ENCODE measurements at places on chromosomes 1 and 21. TPM values are rescaled to one million over a fixed set of nuclear protein-coding genes. Genes with fewer than 3 reads are reported as not detected.

Gene NPPA
- 1.6 TPM for total RNA-seq

Gene NCMAP
- 7.8 TPM for total RNA-seq

Gene VTCN1
- 0.31 TPM for total RNA-seq

Gene CD48
- 9.9 TPM for total RNA-seq

Gene TPTE
- not detected for total RNA-seq

Gene GBP1
- 64.3 TPM for total RNA-seq

Gene SLAMF9
- total RNA-seq: not detected

Gene CASZ1
- 41.8 TPM for total RNA-seq

Gene MX2
- total RNA-seq: 31.9 TPM

Gene OR14K1
- total RNA-seq: not detected

Gene CHI3L1
- total RNA-seq: 49.7 TPM

Gene CFHR5
- not detected for total RNA-seq

Gene AMY2B
- total RNA-seq: 10.1 TPM

Gene CD52
- 96.7 TPM for total RNA-seq

Gene TCHHL1
- total RNA-seq: not detected

Gene LY9
- total RNA-seq: 0.82 TPM

Gene SYT2
- not detected for total RNA-seq

Gene ANKRD34A
- total RNA-seq: 1.2 TPM

Gene EVI5
- 49.7 TPM for total RNA-seq

All from left lung (tissue), 14 donors.